ENCODE measurements at places on chromosomes 6 and 20. TPM values are rescaled to one million over a fixed set of nuclear protein-coding genes. Genes with fewer than 3 reads are reported as not detected.
A peak's percentile ranks its signal among the peaks of the same experiment; 100 is the strongest.

GRCh38 chr6:79614326-79615305 lies 16.5 kb upstream of the SH3BGRL2 start:
- H3K4me3 ChIP-seq: no peak overlapping the region
- H3K27me3 ChIP-seq: no peaks in the 10 kb centered on the region
- no peak for DNase-seq
- H3K36me3 ChIP-seq: no peaks in the 10 kb centered on the region
- no peak overlapping the region for H3K27ac ChIP-seq

SNRPB gene
- total RNA-seq: 109 TPM

TFAP2B gene
- not detected for total RNA-seq

SAMD3 gene
- 3.1 TPM for total RNA-seq

- no peaks in the 10 kb centered on the region for H3K27me3 ChIP-seq
- DNase-seq: peak; percentile 18
- no peak overlapping the region for H3K4me3 ChIP-seq
- H3K36me3 ChIP-seq: no peaks in the 10 kb centered on the region
- no peaks in the 10 kb centered on the region for H3K4me1 ChIP-seq
Measured at GRCh38 chr6:92667843-92668242, 751.5 kb downstream of the EPHA7 start.

SPDEF gene
- not detected for total RNA-seq

DNA sequence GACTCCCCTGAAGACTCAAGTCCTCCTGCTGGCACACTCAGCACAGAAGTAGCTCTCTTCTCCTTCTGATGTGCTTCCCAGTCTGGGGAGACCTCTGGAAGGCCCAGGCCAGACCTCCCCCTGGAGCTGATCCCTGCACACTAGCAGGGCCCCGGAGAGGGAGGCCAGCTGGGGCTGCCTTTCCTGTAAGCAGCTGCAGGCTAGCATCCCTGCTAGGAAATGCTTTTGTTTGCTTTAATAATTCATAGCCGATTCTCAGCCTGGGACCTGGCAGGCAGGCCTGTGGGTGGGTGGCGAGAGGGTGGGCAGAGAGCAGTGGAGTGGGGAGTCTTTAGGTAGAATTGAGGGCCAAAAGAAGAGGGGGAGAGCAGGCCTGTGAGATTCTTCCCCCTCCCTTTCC lies 5.2 kb downstream of the EBF4 start:
- DNase-seq: no peak
- no peak overlapping the region for H3K4me3 ChIP-seq
- no peak overlapping the region for H3K27ac ChIP-seq
- H3K36me3 ChIP-seq: no peaks in the 10 kb centered on the region

- no peak overlapping the region for H3K4me3 ChIP-seq
- no peak overlapping the region for H3K27ac ChIP-seq
- DNase-seq: no peak
- no peaks in the 10 kb centered on the region for H3K27me3 ChIP-seq
- no peaks in the 10 kb centered on the region for H3K4me1 ChIP-seq
Measured at GRCh38 chr6:49328051-49328744, 134.9 kb downstream of the MMUT start.

DNA sequence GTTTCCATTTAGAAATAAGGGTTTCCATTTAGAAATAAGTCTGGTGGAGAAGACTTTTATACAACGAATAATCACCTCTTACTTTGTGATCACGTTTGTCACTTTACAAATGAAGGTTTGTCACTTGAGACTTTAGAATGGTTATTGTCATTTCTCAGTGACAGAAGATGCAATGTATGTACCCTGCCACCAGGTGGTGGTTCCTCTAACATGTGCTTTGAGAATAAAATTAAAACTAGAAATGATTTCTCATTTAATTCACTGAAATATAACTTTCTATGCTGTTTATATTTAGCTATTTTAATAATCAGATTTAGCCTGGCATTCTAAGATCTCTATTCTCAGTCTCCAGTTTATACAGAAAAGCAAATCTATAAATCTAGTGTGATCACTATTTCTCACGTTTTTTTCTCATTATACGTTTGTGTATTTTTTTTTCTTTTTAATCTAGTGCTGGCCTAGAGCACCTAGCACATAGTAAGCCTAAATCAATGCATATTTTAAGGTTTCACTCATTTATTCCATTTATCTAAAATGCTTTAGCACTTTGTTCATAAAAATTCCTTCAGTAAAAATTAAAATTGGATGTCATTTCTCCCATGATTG lies 57.4 kb upstream of the TFAP2D start:
- no peak overlapping the region for H3K4me3 ChIP-seq
- no peaks in the 10 kb centered on the region for H3K36me3 ChIP-seq
- peak; percentile 1 for DNase-seq
- no peak overlapping the region for H3K27ac ChIP-seq
- no peaks in the 10 kb centered on the region for H3K27me3 ChIP-seq

- DNase-seq: no peak
- H3K4me3 ChIP-seq: no peak overlapping the region
- no peaks in the 10 kb centered on the region for H3K4me1 ChIP-seq
- H3K27me3 ChIP-seq: peaks cover 33% of the 10 kb centered on the region
- no peak overlapping the region for H3K27ac ChIP-seq
Measured at GRCh38 chr20:25090492-25091429, 8.8 kb upstream of the VSX1 start.

DNA sequence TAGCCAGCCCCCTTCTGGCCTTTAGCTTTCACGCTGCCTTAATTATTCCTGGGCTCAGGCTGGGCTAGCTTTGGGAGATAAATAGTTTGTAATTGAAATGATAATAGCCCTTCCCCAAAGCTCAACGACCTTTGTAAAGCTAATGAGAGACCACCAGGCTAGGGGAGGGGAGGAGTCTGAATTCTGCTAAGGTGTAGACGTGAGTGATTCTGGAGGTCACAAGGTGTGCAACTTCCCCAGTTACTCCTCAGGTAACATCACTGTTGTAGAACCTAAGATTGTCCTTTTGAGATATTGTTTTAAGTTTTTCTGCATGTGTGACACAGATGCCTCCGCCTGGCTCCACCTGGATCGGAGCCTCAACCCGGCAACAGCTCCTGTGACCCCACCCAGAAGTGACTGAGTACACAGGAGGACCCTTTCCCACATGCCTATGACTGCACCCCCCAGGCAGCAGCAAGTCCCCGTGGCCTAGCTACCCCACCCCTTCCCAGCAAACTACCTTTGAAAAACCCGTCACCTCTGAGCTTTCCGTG lies 5.8 kb upstream of the GPR31 start:
- H3K27me3 ChIP-seq: no peaks in the 10 kb centered on the region
- H3K4me1 ChIP-seq: no peaks in the 10 kb centered on the region
- H3K27ac ChIP-seq: no peak overlapping the region
- H3K4me3 ChIP-seq: no peak overlapping the region

Measured in IMR-90 (cell line).